ENCODE measurements at places on chromosomes 12 and 14.
A peak's percentile ranks its signal among the peaks of the same experiment; 100 is the strongest.

DNA sequence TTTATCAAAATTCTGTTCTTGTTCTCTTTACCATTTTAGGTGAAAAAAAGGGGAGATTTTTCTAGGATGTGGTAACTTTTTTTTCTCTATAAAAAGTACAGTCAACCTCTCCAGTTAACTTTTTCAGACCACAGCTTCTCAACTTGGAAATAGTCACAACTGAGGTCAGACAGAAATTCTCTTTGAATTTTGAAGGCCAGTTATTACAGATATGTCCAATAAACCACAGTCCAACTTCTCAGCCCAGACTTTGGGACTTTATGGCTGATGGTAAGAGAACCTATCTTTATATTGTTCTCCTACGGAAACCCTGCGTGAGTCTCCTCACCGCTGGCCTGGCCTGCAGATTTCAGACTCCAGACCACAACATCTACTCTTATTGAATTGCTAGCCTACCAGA lies 176.7 kb downstream of the DACT1 start:
- no peak for DNase-seq

DNA sequence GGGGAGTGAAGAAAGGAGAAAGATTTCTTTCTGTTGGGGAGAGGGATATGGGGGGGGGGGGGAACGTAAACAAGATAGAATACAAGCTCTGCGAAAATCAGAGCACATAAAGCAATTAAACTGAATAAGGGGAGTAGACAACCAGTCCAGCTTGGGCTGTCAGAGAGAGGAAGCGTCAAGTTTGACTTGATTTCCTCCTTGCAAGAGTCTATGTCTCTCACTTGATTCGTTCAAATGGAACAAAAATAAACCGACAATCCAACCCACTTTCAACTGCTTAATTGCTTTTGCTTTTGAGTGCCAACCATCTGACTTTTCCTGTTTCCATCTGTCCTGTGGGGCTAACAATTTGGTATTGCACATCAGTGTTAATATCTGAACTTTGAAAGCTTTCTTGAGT lies 942 bp downstream of the SYT1 start:
- DNase-seq, result peak; percentile 20

DNA sequence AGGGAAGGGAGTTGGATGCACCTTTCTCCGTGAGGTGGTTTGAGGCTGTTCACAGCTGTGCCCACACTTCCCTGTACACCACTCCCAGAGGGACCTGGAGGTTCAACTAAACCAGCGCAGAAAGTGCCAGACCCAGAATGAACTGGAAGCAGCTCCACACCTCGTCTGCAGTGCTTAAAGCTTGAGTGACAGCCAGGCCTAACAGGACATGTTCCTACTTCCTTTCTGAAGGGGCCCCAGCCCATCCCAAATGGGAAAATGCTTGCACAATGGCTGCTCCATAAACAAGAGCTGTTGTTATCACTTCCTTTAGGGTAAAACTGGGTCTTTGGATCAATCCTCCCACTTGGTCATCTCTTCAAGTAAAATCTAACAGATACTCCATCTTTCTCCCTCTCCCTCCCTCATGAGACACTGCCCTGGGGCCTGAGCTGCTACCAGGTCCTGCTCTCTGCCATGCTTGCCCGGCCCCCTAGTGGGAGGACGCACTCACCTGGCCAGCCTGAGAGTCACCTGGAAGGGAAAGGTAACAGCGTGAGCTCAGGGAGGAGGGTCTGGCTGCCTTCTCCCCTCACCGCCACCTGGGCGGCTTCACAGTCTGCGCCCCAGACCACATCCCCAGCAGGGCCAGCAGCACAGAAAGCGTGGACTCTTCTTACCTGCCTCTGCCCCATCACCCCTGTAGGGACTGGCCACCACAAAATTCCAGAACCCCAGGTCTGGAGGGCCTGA lies 33.5 kb downstream of the ISCA2 start:
- no peak for DNase-seq

DNA sequence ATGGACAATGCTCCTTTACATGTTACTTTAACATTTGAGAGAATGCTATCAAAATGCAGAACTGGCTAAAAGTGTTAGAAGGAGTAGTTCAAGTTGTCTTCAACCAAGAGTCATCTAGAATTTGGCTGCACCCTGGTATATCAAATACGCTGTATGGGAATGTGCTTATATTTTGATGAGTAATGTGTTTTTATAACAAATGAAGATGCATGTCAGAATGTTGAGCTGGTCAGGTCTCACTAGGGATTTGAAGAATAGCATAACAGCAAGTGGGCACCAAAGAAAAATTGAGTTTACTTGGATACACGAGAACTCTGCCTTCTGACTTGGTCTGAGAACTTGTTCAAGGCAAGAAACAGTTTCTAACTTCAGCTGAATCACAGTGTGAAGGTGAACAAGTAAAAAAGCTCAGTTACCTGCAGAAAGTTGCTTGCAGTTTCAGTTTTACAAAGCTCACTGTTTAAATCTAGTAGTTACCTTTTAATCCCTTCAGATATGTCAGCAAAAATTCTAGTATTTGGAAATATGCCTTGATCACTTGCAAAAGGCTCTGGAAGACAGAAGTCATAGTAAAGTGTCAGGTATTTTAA lies 82.3 kb downstream of the PDE3A start:
- DNase-seq, result no peak

DNA sequence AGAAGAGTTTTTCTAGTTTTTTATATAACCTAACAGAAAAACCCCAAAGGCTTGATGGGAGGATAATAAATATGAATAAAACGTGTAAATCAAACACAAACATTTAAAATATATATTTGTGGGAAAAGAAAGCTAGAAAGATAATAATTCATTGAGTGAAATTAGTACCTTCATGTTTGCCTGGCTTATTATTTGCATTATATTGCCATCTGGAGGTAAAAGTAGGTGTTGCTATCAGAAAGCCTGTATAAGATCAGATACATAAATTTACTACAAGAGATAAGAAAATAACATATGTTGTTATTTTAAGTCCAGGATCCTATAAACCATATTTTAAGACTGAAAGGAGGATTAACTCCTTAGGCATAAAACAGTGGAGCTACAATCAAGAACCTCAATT lies 77.7 kb downstream of the NTS start:
- DNase-seq, result no peak

GRCh38 chr12:110637869-110638441 lies 24.0 kb downstream of the TCTN1 start:
- DNase-seq, result no peak

GRCh38 chr12:20631711-20632110 lies 63.4 kb upstream of the SLCO1C1 start:
- DNase-seq, result peak; percentile 67

GRCh38 chr12:65606008-65606766 lies 218.1 kb upstream of the HMGA2 start:
- DNase-seq, result no peak

GRCh38 chr12:38141239-38141638 lies 175.3 kb upstream of the ALG10B start:
- no peak for DNase-seq

DNA sequence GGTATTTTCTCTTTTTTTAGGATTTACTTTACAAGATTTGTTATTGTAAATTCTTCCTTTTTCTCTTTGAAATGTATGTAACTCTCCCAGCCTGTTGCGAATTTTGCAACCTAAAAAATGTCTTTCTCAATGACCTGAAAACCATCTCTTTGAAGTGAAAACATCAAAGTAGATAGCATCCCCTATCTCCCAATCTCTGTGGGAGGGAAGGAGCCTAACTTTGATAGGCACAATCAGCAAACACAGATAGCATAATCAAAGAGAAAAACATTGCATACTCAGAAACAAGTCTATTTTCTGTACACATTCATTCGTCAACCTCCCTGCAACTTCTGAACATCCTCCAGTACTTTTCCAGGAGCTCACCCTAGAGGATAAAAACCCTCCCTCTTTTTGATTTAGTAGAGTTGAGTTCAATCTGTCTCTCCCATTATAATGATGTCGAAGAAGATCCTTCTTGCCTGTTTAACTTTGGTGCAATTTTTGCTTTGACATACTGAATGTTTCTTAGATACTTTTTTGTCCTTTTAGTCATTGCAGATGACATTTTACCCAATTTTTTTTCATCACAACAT lies 849.2 kb upstream of the LRFN5 start:
- DNase-seq, result no peak

DNA sequence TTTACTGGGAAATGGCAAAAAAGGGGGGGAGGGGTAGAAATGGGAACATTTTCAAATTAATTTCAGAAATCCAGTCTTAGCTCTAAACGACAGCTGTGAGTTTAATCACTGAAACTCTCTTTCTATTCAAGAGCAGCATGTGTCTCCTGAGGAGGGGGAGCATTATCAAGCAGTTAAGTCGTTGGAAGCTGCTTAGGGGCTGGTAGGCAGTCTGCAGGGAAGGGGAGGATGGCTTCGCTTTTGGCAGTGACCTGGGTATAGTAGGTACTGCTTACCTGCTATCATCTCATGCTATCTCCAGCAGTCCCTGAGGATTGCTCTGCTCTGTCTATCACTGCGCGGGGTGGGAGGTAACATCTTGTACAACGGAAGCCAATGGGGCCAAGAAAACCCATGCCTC lies 567.4 kb downstream of the NRXN3 start:
- DNase-seq, result no peak

DNA sequence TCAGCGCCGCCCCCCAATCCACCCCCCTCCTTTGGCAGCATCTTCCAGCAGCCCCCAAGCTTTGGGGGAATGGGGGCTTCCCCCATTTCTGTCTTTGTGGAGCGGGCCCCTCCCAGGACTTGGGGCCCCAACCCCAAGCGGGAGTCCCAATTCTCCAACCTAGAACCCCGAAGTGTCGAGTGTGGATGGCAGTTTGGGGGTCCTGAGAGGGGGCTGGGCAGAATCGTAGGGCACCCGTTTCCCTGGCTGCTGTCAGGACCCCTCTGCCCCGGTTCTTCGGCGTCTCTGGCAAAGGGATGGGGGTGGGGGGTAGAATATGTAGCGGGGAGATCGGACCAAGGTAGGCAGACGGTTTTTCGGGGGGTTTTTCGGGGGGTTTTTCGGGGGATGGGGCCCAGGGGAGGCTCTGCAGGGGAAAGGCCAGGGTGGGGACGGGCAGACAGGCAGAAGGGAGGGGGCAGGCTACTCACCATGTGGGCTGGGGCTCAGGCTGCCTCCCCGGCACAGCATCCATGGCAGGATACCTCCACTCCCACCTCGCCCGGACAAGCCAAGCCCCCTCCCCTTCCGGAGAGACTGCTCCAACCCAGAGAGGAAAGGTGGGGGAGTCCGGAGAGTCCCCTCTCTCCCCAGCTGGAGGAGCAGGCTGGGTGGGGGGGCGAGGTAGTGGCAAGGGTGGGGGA lies 739 bp downstream of the JPH4 start:
- DNase-seq, result no peak

DNA sequence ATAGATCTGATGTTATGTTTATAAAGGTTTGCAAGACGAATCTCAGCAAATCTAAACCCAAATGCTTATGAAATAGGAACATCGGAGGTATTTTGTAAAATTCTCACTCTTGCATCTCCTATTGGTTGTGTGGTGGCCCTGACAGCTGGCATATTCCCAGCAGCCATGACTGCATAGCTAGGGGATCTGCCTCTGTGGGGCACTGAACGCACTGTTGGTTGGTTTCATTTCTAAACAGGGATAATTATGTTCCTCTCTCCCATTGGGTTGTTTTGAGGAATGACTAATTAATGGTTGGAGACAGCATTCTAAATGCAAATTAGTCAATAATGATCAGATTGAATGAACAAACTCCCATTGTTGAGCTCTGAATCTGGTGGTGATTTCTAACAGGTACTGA lies 2.7 kb upstream of the BEST3 start:
- DNase-seq, result no peak
